ENCODE measurements at places on chromosomes 12 and 14.

GRCh38 chr12:46554460-46554859, 181.9 kb upstream of the SLC38A2 start:
- DNase-seq: no peak

DNA sequence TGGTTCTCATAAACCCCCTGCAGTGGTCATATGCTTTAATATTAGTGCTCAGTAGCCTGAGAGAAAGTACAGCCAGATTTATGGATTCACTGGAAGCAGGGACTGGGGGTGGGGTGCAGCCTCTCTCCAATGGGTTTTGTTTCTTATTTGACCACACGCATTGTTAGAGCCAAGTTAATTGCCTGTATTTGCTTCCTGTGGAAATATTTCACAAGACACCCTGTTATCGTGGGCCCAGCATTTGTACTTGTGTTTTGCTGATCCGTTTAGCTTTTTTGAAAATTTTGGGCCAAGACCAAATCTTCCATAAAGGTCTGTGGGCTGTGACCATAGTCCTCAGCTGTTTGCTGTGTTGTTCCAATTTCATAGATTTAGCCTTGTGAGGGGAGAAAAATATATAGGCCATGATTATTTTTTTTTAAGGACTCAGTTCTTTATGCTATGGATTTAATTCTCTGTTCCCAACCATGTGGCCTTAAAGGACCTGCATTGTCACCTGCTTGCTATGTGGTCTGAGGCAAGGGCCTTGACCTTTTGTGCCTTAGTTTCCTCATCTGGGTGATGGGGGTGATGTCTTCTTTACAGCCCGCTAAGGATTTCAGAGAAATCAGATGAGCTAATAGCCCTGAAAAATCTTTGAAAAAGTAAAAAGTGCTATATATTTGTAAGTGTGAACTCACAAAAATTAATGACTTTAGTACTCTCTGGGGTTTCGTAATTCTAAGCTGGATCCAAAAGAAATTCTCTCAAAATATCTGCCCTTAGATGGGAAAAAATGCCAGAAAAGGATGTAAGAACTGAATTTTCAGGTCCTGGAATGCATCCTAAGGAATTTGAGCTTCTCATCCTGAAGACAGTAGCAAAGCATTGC, 370.2 kb downstream of the DPF3 start:
- DNase-seq: no peak

GRCh38 chr14:99240627-99241324, 31.2 kb downstream of the BCL11B start:
- no peak for DNase-seq

DNA sequence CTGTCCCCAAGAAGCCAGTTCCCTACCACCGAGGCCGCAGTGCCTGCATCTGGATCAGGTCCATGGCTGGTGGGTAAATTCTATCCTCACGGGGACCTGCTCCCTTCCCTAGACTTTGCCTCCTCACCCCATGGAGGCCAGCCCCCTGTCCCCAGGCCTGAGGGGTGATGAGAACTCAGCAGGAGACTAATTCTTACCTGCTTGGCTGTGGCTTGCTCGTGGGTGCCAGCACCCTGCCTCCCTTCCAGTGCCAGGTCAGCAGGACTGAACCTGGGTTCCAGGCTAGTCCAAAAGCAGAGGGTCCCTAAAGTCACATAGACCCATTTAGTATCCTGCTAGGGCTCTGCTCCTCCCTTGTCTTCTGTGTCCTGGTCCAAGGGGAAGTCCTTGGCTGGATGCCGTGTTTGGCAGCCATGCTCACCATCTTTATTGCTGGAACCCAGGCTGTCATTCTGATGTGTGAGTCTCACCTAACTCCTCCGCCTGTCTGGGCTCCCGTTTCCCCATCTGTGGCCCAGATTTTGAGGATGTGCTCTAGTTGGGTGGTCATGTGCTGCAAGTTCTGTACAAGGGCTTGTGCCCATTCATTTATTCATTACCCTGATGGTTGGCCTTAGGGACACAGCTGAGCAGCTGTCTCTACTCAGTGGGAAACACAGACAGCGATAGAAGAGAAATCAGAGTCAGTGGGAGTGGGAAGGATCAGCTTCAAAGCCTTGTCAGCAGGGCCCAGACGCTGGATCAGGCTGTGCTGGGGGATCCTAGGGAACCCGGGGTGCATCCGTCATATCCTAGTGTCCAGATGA, 949 bp downstream of the PLBD2 start:
- no peak for DNase-seq

DNA sequence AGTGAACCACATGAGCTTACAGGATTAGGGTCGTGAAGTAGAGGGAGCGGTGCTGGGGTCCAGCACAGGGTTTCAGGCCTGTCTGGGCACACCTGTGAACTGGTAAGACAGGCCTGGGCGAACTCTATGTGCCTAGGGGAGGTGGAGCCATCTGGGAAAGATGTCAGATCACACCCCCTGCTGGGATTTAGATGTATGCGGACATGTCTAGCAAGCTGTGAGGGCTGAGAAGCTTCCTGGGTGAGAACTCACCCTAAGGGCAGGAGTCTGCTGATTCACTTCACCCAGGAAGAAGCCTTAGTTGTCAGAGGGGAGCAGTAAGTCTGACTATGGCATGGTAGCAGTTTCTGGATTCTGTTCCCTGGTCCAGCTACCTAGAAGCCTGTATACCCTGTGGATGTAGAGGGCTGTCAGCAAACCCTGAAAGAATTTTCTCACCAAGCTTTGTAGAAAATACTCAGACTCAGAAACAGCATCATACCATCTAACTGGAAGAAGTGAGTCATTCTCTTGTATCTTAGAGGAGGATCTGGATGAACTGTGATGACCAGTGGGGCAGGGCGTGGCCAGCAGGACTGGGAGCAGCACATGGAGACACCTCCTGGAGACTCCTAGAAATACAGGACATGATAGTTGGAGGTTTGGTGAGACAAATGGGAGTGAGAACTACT, 11.2 kb upstream of the PYGL start:
- no peak for DNase-seq

- no peak for DNase-seq
Measured at GRCh38 chr14:104731320-104732294, 7.6 kb downstream of the ADSS1 start.

DNA sequence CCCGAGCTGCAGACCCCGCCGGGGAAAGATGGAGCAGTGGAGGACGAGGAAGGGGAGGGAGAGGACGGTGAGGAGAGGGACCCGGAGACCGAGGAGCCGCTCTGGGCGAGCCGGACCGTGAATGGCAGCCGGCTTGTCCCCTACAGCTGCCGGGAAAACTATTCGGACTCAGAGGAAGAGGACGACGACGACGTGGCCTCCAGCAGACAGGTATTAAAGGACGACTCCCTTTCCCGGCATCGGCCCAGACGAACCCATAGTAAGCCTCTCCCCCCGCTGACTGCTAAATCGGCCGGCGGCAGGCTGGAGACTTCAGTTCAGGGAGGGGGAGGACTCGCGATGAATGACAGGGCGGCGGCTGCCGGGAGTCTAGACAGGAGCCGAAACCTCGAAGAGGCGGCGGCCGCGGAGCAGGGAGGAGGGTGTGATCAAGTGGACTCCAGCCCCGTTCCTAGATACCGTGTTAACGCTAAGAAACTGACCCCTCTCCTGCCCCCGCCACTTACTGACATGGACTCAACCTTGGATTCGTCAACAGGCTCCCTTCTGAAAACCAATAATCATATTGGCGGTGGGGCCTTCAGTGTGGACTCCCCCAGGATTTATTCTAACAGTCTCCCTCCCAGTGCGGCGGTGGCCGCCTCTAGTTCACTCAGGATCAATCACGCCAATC, 962 bp downstream of the LEMD3 start:
- DNase-seq: peak; percentile 63

DNA sequence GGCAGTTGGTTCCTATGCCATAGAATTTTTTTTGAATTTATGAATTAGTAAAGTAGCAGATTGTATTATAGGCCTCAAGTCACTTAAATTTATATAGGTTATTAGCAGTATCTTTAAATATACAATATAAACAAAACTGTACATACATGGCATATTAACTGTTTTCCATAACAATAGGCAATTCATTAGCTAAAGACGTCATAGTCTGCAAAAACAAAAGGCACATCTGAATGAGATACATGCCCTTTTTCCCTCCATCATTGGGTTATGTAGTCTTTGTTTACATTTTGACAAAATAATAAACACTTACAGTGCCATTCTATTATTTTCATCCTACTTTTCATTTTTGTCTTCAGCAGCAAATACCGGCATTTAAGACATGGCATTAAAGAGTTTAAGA, 1.1 kb upstream of the VCPKMT start:
- no peak for DNase-seq

DNA sequence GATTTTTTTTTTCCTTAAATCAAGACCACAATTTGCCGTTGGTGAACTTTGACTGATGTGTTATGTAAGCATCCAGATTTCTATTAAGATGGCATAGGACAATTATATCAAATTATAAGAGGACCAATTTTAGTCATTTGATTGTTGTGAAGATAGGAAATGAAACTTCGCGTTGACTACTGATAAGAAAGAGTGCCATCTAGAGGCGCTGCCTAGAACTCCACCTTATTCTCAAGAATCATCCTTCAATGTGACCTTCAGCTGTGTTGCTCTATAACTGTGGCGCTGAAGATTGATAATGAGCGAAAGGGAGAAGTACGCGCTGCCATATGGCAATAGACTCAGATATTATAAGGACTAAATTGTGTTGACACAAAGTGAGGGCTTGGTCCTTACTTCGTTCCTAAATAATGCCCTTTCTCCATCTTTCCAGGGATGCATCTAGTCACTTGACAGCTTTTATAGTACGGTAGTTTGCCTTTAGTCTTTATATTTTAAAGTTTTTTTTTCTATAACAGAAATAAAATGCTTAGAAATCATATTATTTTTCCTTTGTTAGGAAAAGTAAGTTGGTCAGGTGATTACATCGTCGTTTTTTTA, 350.8 kb upstream of the STXBP6 start:
- DNase-seq: no peak

All from effector memory CD4-positive, alpha-beta T cell (primary cell).